ENCODE measurements at places on chromosomes 5 and 9.

- no peaks in the 10 kb centered on the region for H3K27me3 ChIP-seq
- H3K4me3 ChIP-seq: no peak overlapping the region
- peaks cover 24% of the 10 kb centered on the region for H3K4me1 ChIP-seq
- peaks cover 19% of the 10 kb centered on the region for H3K36me3 ChIP-seq
Measured at GRCh38 chr5:67156976-67157583, 39.5 kb downstream of the CD180 start.

DNA sequence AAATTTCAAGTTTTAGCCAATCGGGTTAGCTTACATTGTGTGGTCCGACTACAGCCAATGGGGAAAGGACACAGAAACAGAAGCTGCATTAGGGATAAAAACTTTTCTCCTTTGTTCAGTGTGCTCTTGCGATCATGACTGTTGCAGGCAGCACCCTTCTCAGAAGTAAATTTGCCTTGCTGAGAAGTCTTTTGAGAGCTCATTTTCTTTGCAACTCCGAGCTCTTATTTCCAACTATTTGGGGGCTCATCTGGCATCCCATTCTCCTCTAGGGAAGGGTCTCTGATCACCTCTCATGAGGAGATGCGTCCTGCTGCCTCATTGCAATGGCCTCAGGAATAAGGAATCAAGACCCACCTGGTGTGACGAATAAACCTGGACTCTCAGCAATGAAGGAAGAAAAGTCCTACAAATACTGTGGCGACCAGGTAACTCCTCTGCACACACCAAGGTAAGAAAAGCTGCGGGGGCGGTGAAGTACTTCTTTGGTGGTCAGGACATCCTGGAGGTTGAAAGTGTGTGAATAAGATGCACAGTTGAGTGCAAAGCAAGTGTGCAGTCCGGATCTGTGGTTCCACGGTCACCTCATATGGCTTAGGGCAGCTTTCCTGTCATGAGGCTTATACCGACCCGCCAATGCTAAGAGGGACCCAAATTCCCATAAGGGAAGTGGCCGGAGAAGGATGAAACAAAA lies 20.4 kb downstream of the CNOT8 start:
- peaks cover 83% of the 10 kb centered on the region for H3K36me3 ChIP-seq
- no peak overlapping the region for H3K4me3 ChIP-seq
- no peaks in the 10 kb centered on the region for H3K4me1 ChIP-seq
- DNase-seq: no peak
- H3K27me3 ChIP-seq: peaks cover 4% of the 10 kb centered on the region
- peak overlapping the region; percentile 35 for H3K27ac ChIP-seq

GRCh38 chr5:115460472-115460871 lies 84.1 kb downstream of the FEM1C start:
- DNase-seq: no peak
- no peak overlapping the region for H3K4me3 ChIP-seq
- peaks cover 8% of the 10 kb centered on the region for H3K27me3 ChIP-seq
- H3K27ac ChIP-seq: no peak overlapping the region

- H3K36me3 ChIP-seq: peaks cover 13% of the 10 kb centered on the region
- peaks cover 8% of the 10 kb centered on the region for H3K27me3 ChIP-seq
- H3K27ac ChIP-seq: no peak overlapping the region
- H3K4me3 ChIP-seq: no peak overlapping the region
Measured at GRCh38 chr5:158812408-158812807, 287.3 kb downstream of the EBF1 start.

GRCh38 chr5:6656680-6657079 lies 23.4 kb downstream of the SRD5A1 start:
- H3K27me3 ChIP-seq: peaks cover 4% of the 10 kb centered on the region
- peaks cover 7% of the 10 kb centered on the region for H3K4me1 ChIP-seq
- DNase-seq: no peak
- peaks cover 57% of the 10 kb centered on the region for H3K36me3 ChIP-seq

- H3K4me1 ChIP-seq: no peaks in the 10 kb centered on the region
- no peak overlapping the region for H3K27ac ChIP-seq
- H3K36me3 ChIP-seq: no peaks in the 10 kb centered on the region
- peaks cover 3% of the 10 kb centered on the region for H3K27me3 ChIP-seq
Measured at GRCh38 chr5:22567983-22568382, 285.2 kb downstream of the CDH12 start.

GRCh38 chr5:140109018-140109758 lies 4.7 kb upstream of the PURA start:
- H3K27me3 ChIP-seq: peaks cover 99% of the 10 kb centered on the region
- peaks cover 26% of the 10 kb centered on the region for H3K4me1 ChIP-seq
- H3K27ac ChIP-seq: no peak overlapping the region
- no peaks in the 10 kb centered on the region for H3K36me3 ChIP-seq
- H3K4me3 ChIP-seq: peak overlapping the region; percentile 48

DNA sequence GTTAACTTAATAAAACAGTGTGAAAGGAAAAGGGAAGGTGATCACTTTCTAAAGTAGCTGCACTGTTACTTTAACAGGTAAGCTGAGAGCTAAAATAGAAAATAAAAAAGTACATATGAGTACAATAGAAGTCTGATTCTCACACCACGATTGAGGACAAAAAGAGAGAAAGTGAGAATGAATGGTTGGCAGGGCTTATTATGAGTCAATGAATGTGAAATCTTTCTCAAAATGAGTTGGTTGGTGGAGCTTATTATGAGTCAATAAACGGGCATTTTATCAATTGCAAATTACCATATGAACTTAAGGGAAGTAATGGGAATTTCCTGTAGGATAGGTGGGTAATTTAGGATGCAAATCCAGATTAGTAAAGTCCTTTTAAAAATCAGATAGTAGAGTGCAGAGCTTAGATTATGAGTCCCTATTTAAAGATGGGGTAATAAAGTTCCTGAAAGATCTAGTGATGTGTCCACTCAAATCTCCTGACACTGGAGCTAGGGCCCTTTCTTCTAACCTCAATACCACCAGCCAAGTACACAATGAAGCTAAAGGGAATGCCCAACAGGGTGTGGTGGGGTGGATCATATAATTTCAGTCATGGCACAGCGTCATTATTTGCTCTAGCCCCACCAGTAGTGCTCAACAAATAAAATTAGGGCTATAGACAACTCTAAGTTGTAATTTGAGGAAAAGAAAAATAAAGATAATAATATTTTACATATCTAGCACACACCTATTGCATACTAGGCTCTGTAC lies 21.1 kb upstream of the TLR4 start:
- H3K4me1 ChIP-seq: no peaks in the 10 kb centered on the region
- no peaks in the 10 kb centered on the region for H3K36me3 ChIP-seq
- peaks cover 4% of the 10 kb centered on the region for H3K27me3 ChIP-seq
- no peak for DNase-seq

GRCh38 chr5:127650649-127651048 lies 1.8 kb downstream of the CTXN3 start:
- no peak overlapping the region for H3K4me3 ChIP-seq
- no peaks in the 10 kb centered on the region for H3K36me3 ChIP-seq
- DNase-seq: no peak
- H3K27ac ChIP-seq: no peak overlapping the region
- peaks cover 56% of the 10 kb centered on the region for H3K4me1 ChIP-seq
- peaks cover 4% of the 10 kb centered on the region for H3K27me3 ChIP-seq

DNA sequence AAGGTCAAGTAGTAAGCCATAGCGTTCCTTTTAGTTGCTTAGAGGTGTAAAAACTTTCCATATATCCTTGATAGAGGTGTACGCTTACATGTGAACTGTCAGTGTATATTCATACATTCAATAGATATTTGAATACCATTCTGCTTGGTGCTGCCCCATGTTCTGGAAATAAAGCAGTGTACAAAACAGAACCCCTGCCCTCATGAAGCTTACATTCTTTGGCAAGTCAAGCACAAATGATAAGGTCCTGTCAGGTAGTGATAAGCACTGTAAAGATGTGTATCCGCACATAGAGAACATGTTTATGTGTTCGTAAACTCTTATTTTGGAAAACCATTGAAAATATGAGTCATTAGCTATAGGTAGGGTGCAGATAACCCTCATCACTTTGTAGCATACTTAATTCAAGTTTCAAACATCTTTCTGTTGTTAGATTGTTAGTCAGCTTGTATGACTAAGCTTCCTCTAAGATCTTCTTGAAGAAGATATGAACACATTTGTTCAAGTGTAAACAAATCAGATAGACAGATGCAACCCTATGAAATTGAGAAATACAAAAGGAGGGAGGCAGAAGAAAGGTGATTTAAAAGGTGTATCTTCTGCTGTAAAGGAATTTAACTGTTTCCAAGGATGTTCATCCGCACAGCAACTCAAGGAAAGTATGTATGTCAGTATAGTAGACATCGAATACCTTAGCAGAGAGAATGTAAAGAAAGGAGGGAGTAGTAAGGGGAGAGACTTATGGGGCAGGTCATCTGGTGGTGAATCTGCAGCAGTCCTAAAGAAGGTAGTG lies 1.6 kb downstream of the GTF3C4 start:
- no peaks in the 10 kb centered on the region for H3K27me3 ChIP-seq
- H3K36me3 ChIP-seq: peaks cover 61% of the 10 kb centered on the region
- H3K27ac ChIP-seq: peak overlapping the region; percentile 78
- peak overlapping the region; percentile 94 for H3K4me3 ChIP-seq

GRCh38 chr5:56734091-56734694 lies 81.2 kb upstream of the MAP3K1 start:
- H3K27me3 ChIP-seq: peaks cover 2% of the 10 kb centered on the region
- no peak overlapping the region for H3K4me3 ChIP-seq
- no peak for DNase-seq
- H3K36me3 ChIP-seq: no peaks in the 10 kb centered on the region
- peaks cover 49% of the 10 kb centered on the region for H3K4me1 ChIP-seq

GRCh38 chr5:35407697-35408096 lies 177.4 kb upstream of the PRLR start:
- H3K4me3 ChIP-seq: no peak overlapping the region
- H3K27me3 ChIP-seq: peaks cover 2% of the 10 kb centered on the region
- H3K27ac ChIP-seq: no peak overlapping the region
- DNase-seq: no peak
- H3K36me3 ChIP-seq: no peaks in the 10 kb centered on the region
- no peaks in the 10 kb centered on the region for H3K4me1 ChIP-seq

DNA sequence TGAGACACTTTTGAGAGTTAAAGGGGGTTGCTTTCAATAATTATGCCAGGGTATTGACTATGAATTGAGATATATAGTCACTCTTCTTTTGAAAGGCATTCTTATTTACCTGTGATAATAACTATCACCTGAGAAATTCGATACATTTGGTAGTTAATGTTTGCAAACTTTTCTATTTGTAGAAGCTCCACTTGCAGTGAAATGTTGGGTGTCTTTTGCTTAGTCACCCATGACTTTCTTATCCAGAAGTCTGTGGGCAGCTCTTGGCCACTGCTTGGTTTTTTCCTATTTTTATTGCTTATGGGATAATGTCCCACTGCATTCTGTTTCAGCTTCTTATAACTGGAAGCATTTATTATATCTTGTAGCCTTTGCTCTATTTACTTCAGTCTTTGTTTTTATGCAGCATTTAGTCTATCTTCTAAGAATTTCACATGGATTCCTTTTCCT lies 3.9 kb downstream of the MACIR start:
- peaks cover 44% of the 10 kb centered on the region for H3K4me1 ChIP-seq
- H3K4me3 ChIP-seq: peak overlapping the region; percentile 10
- no peak for DNase-seq
- no peak overlapping the region for H3K27ac ChIP-seq

DNA sequence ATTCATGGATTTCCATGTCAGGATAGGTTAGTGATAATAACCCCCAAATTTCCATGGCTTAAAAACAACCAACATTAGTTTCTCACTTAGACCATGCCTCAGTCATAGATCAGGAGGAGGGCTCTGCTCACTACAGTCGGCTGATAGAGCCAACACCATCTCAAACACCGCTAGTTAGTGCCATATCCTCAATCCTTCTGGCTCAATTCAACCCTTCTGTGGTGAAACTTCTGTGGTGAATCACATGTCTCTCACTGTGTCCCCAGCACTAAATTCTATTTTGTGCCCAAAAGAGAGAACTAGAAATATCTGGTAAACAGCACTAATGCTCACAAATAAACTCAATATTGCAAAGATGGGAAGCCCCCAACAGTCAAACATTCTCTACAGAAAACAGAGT lies 21.1 kb downstream of the ECPAS start:
- no peaks in the 10 kb centered on the region for H3K27me3 ChIP-seq
- H3K36me3 ChIP-seq: peaks cover 60% of the 10 kb centered on the region
- H3K4me3 ChIP-seq: no peak overlapping the region
- DNase-seq: no peak
- H3K27ac ChIP-seq: no peak overlapping the region

DNA sequence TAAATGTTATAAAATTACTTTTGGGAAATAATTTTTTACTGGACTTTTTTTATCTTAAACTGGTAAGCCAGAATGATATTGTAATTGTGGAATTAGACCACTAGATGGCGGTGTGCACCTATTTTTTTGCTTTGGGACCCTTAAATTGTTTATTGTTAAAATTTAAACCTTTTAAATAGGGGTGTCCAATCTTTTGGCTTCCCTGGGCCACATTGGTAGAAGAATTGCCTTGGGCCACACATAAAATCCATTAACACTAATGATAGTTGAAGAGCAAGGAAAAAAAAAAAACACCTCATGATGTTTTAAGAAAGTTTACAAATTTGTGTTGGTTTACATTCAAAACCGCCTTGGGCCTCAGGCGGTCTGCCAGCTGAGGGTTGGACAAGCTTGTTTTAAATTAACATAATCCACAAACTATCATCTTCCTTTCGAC lies 28.4 kb upstream of the GADD45G start:
- H3K36me3 ChIP-seq: no peaks in the 10 kb centered on the region
- no peaks in the 10 kb centered on the region for H3K4me1 ChIP-seq
- no peak for DNase-seq
- H3K27ac ChIP-seq: no peak overlapping the region

DNA sequence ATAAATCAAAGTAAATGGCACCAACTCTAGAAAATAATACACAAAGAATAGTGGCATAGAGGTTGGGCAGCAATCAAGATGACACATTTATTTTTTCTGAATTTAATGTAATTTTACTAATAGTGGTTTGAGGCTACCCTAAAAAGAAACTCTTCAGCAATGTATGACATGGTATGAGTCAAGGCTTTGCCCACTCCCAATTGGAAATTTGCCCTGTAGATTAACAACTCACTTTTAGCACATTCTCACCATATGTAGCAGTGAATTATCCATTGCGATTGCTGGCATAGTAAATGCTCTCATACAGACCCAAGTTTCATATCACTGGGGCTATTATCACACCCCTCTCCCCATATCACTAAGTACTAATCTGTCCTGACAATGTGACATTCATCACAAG lies 832.1 kb upstream of the ZNF608 start:
- H3K36me3 ChIP-seq: no peaks in the 10 kb centered on the region
- no peak overlapping the region for H3K4me3 ChIP-seq
- H3K27ac ChIP-seq: no peak overlapping the region
- peaks cover 3% of the 10 kb centered on the region for H3K27me3 ChIP-seq
- peaks cover 48% of the 10 kb centered on the region for H3K4me1 ChIP-seq

- H3K4me3 ChIP-seq: no peak overlapping the region
- no peaks in the 10 kb centered on the region for H3K27me3 ChIP-seq
- H3K27ac ChIP-seq: no peak overlapping the region
- peaks cover 26% of the 10 kb centered on the region for H3K4me1 ChIP-seq
- H3K36me3 ChIP-seq: no peaks in the 10 kb centered on the region
Measured at GRCh38 chr5:9562141-9562540, 16.3 kb upstream of the SEMA5A start.

- H3K4me1 ChIP-seq: no peaks in the 10 kb centered on the region
- H3K27ac ChIP-seq: no peak overlapping the region
- H3K36me3 ChIP-seq: no peaks in the 10 kb centered on the region
- DNase-seq: no peak
- no peak overlapping the region for H3K4me3 ChIP-seq
- no peaks in the 10 kb centered on the region for H3K27me3 ChIP-seq
Measured at GRCh38 chr5:145316282-145316681, 518.9 kb downstream of the PRELID2 start.

- H3K27me3 ChIP-seq: peaks cover 4% of the 10 kb centered on the region
- DNase-seq: peak; percentile 43
- peak overlapping the region; percentile 94 for H3K27ac ChIP-seq
Measured at GRCh38 chr9:88682431-88682831, 147.5 kb downstream of the NXNL2 start.

GRCh38 chr5:55905251-55905650 lies 54.1 kb downstream of the IL31RA start:
- H3K4me1 ChIP-seq: no peaks in the 10 kb centered on the region
- no peak for DNase-seq
- no peak overlapping the region for H3K27ac ChIP-seq
- H3K4me3 ChIP-seq: no peak overlapping the region
- no peaks in the 10 kb centered on the region for H3K36me3 ChIP-seq
